ENCODE measurements at places on chromosomes 2 and 18.

DNA sequence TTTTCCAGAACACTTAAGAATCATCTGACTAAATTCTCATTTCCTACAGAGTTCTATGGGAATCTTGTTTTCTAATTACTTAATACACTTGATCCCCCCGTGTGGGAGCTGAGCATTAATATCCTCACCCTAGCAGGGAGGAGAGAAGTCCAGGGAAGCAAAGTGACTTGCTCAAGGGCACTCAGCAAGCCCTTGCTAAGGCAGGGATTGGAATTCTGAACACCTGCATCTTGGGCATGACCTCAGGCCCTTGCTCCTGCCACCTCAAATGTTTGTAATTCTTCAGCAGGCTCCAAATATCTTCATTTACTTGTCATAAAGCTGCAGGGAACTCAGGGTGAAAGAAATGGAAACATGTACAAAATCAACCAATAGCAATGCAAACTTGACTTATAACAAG, 162.4 kb downstream of the GPD2 start:
- no peak for DNase-seq

DNA sequence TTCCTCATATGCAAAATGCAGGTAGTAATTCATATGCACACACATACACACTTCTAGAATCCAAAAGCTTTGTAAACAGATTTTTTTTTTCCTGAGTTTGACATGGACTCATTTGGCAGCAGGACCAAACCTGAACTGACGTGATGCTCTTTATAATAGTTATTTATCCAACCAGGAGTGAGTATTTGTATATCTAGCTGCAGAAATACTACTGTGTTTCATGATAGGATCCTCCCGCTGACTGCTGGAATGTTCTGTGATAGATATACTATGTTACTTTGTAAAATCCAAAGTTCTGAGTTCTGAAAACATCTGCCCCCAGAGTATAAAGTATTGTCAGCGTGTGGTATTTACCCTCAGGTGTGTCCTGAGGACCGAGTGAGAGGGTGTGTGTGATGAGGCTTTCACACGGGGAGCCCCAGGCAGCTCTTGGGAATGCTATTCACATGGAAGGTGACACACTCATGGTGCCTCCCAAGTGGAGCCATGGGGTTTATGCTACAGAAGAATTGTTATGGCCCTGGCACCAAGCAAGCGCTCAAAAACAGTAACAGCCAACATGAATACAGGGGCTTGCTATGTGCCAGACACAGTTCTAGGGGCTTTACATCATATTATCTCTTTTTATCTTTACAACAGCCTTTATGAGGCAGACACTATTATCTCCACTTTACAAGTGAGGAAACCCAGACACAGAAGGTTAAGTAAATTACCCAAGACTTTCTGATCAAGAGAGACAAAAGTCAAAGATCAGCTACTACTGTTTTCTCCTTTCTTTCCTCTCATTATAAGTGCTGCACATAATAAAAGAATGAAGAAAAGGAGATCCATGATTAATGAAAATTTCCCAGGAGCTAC, 16.7 kb upstream of the TXNDC2 start:
- no peak for DNase-seq

GRCh38 chr2:3159782-3160545, 217.7 kb downstream of the EIPR1 start:
- no peak for DNase-seq

GRCh38 chr2:100247256-100248043, 74.9 kb downstream of the LONRF2 start:
- no peak for DNase-seq

DNA sequence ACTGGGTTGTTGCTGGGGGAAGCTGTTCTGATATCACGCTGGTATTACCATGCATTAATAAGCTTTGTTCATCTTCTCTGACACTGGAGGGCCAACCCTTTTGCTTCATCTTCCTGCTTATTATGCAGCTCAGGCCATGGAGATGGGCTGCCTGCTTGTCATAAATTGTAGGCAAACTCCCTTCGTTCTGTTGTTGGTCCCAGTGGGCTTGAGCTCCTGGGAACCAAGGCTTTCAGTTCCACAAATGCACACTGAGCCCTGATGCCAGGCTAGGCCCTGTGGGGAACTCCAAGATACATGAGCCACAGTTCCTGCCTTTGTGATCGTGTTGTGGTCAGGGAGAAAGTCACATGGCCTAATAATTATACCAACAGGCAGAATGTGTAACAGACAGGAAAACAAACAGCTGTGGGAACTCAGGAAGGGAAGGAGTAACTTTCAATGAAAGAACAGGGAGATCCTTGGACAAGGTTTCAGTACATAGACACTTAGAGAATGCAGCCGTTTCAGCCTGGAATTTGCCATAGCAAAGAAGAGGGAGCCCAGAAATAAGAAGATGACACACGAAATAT, 49.0 kb upstream of the BCL2L11 start:
- DNase-seq = peak; percentile 36
